Activated naive CD4-positive, alpha-beta T cell treated with anti-CD3 and anti-CD28 coated beads, Interleukin-2, amount 10 ng/mL, durations not matched to agents 7 days and 5 days (primary cell): ENCODE measurements at places on chromosomes 5 and 9.

- no peak for DNase-seq
Measured at GRCh38 chr5:123452401-123452800, 29.2 kb upstream of the CEP120 start.

- no peak for DNase-seq
Measured at GRCh38 chr9:27337236-27337635, 40.3 kb upstream of the EQTN start.

DNA sequence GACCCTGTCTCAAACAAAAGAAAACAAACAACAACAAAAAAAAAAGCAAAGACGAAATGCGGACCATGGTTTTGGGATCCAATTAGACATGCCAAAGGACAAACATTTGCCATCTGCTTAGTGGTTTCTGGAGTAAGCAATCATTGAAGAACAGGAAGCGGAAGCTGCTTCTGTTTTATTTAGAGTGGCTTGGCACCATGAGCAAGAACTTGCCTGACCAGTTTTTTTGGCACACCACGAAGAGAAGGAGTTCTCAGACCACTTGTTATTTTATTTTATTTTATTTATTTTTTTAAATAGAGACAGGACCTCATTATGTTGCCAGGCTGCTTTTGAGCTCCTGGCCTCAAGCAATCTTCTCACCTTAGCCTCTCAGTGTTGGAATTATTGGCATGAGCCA, 17.0 kb downstream of the BTF3 start:
- DNase-seq, result no peak

DNA sequence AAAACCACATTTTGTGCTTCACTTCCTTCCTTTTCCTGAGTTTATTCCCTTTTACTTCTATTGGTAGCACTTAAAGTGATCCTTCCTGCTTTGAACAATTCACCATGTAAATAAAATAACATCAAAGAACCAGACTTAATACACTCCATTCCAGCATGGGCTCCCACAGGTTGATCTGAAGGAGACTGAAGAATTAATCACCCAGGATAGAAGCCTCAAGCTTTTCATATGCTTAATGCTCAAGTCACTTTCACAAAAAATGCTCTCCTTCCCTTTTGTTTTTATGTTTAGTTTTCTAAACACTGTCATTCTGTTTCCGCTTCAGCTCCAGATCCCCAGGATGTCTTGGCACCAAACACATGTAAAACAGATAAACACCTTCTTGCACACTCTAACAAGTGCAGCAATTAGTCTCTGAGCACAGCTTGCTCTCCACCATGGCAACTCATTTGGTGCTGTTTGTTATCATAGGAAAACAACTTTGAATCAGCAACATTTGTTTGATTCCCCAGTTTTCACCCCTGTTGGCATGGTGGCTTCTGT, 37.0 kb downstream of the DMRTA1 start:
- DNase-seq, result no peak

DNA sequence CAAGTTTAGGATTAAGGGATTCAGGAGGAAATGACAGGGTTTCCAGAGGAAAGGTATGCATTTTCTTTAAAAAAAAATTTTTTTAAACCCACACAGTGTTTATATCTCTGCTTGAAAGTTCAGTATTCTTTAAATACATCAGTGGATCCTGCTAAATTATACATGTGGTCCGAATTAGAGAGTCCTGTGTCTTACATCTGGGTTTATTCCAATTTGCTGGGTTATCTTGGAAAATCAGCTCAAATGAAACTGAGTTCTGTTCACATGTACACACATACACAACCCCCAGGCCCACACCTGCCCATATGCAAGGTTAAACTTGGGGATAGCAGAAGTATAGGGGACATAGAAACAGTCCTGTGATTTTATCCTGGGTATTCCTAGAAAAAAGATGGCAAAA, 493.7 kb downstream of the ZNF608 start:
- no peak for DNase-seq
